ENCODE measurements at places on chromosomes 12 and 14. TPM values are rescaled to one million over a fixed set of nuclear protein-coding genes. Genes with fewer than 3 reads are reported as not detected.

The A2ML1 gene
- total RNA-seq = not detected

The RGS6 gene
- not detected for total RNA-seq

- no peak for DNase-seq
Observed at GRCh38 chr12:10170216-10170615, 1.7 kb downstream of the OLR1 start.

DNA sequence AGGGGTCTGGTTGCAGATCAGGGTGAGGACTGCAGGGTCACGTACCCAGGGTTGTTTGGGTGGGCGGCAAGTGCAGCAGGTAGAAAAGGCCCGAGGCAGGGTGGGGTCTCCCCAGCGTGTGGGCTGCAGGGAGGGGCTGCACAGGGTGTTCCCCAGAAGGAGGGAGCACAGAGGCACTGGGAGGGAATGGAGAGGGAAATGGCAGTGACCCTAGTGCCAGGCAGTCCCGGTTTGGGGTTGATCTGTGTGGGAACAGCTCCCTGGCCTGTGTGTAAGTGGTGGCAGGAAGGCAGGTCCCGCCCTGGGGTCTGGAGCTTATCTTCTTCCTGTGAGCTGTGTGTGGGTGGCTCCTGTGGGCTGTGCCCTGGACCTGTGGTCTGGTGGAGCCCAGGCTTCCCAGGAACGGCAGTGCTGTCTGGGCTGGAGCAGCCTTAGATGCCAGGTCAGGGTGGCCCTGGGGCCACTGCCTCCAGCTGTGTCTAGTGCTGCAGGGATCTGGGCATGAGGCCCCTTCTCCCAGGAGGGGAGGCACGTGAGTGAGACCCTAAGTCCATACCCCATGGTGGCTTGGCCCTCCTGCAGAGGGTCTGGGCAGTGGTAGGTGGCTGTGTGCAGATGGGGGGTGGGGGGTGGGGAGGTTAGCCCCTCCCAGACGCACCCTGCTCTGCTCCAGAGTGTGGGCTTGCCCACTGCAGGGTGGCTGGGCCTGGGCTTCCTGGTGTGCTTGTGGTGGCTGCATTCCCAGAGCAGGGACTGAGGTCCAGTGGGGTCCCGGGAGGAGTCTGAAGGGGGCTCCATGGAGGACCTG is 363.5 kb downstream of the TMEM121 start:
- DNase-seq = no peak

- DNase-seq = peak; percentile 34
Observed at GRCh38 chr14:89386212-89386886, 30.7 kb downstream of the FOXN3 start.

GRCh38 chr12:58414398-58414871 is 473.1 kb downstream of the ATP23 start:
- no peak for DNase-seq

DNA sequence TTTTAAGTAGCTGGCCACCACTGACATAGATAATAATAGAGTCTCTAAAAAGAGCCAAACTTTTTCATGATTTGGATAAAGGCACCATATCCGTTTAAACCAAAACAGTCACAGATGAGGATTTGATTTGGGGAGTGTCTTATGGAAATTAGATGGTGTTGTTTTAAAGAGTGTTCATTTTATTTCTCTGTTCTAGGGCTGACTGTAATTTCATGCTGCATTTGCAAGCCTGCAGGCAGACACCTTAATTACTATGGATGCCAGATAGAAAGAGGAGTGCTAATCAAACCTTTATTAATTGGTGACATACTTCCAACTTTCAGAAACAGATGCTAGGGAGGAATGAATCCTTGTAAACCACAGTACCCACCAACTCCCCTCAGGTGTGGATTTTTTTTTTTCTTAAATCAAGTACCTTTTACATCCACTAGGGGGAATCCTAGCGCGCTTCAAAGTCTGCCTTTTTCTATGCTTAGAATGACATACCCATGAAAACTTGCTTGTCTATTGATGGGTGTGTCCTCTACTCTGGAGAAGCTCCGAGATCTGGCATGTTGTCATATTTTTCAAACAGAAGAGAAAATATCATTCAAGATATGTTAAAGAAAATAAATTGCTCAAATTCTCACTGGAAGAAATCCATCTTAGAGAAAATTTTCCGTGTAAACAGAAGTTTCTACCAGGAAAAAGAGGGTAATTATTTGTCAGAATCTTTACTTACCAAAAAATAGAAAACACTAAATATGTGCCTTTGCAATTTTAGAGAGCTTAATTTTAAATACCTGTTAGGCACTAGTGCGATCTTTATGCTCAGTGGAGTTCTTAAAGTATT is 14.2 kb upstream of the PLXNC1 start:
- peak; percentile 74 for DNase-seq

DNA sequence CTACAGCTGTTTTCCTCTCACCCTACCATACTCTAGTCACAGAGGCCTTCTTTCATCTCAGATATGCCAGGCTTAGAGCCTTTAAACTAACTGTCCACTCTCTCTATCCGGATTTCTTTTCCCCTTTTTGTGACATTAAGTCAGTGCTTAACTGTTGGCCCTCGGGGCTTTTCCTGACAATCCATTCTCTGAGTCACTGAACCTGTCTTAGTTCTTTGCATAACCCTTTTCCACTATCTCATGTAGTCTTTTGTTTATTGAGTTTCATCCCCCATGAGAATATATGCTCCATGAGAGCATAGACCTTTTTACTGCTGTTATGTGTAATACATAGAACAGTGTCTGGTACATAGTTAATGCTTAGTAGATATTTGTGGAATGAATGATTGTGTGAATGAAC is 68.7 kb downstream of the PLEKHA5 start:
- no peak for DNase-seq

DNA sequence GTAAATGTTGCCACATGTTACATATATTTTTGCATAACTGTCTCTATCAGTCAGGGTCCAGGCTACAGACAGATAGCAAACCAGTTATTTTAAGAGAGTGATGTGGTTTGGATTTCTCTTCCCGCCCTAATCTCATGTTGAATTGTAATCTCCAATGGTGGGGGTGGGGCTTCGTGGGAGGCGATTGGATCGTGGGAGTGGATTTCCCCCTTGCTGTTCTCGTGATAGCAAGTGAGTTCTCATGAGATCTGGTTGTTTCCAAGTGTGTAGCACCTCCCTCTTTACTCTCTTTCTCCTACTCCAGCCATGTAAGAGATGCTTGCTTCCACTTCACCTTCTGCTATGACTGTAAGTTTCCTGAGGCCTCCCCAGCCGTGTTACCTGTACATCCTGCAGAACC is 704.2 kb upstream of the TBX3 start:
- DNase-seq = no peak

DNA sequence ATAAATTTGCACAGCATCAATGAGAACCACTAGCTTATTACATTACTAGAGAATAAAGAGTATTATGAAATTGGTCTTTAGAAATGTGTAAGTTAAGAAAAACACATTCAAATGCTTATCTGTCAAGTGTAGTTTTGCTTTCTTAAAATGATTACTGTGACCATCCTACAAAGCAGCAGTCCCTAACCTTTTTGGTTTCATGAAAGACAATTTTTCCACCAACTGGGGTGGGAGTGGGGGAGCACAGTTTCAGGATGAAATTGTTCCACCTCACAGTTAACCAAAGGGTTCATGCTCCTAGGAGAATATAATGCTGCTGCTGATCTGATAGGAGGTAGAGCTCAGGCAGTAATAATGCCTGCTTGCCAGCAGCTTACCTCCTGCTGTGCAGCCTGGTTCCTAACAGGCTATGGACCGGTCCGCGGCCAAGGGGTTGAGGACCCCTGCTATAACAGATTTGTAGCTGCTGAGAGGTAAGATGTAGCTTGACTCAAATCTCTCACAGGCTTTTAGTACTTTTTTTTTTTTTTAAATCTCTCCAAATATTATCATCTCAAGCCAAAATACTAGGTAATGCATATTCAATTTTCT is 45.4 kb downstream of the PPP4R3A start:
- DNase-seq = no peak

- DNase-seq = no peak
Observed at GRCh38 chr12:28882444-28882843, 266.6 kb upstream of the FAR2 start.

The TBX5 gene
- not detected for total RNA-seq

GRCh38 chr12:119288576-119288975 is 46.0 kb upstream of the CCDC60 start:
- DNase-seq = no peak

DNA sequence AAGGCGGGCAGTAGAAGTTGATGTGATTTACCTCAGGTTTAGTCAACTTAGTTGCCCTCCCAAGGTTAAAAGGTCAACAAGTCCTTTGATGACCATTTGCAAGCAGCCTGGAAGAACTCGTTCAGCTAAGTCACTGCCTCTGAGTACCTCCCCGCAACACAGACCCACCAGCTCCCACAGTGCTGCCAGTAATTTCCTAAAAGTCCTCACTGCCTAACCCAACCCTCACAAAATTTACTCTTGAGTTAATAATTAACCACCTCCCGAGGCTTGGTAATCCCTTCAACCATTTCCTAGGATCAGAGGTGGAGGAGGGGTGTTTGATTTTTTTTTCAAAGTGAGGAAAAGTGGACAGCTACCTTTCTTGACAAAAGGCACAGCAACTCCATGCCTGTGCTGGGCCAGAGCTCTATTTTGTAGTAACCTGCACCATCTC is 55.8 kb downstream of the MAP3K9 start:
- DNase-seq = no peak

- DNase-seq = no peak
Observed at GRCh38 chr14:24315807-24316596, 4.7 kb downstream of the LTB4R start.

GRCh38 chr14:93859957-93860356 is 67.2 kb upstream of the FAM181A start:
- DNase-seq = no peak

DNA sequence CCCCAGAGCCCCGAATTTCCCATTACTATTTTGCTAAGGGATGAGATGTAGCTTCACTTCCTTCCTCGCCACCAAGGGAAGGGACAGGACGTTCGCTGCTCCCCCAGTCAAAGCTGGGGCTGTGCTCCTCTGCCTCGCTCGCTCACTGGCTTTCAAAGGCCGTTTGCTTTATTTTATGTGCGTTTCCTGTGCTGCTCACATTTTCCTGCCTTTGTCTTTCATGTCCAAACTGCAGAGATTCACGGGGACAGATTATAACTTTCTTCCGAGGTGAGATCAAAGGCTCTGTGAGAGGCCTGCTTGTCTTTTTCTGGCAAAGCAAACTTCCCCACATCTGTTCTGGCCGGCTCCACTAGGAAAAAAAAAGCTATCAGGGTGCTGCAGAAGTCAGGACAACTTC is 76.0 kb upstream of the FZD10 start:
- no peak for DNase-seq

GRCh38 chr12:12716151-12716792 is 896 bp upstream of the CDKN1B start:
- DNase-seq = peak; percentile 37

DNA sequence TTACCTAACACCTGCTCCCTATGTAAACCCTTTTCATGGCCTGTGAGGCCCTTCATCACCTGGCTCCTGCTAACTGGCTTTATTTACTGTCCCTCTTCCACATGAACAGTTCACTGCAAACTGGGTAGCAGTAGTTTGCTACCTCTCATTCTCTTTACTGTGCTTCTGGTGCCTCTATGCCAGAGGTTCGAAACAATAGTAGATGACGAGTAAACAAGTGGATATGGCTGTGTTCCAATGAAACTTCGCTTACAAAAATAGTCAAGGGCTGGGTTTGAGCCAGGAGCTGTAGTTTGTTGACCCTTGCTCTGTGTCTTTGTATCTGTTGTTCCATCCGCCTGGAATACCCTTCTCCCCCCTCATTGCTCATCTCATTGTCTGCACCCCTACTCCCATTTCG is 233.6 kb upstream of the RMST start:
- DNase-seq = no peak

GRCh38 chr12:126700096-126700495 is 1566.9 kb upstream of the TMEM132C start:
- no peak for DNase-seq

GRCh38 chr14:64811676-64812075 is 68.0 kb downstream of the SPTB start:
- DNase-seq = no peak

DNA sequence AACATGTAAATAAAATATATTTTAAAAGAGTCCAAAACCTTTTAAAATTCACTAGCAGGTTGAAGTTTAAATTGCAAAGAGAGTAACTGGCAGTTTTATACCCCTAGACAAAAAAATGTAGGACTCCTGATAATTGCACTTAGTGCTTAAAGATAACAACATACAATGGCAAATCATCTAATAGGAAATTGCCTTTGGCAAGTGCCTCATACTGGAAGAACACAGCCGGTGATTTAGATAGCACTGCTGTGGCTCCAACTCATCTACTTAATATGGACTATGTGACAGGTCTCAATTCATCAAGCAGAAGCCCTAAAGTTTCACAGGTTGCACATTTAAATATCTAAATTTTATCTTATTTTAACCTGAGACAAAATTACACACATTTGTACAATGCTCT is 13.4 kb downstream of the C12orf50 start:
- DNase-seq = no peak

- no peak for DNase-seq
Observed at GRCh38 chr12:116943419-116944372, 32.9 kb downstream of the FBXW8 start.

DNA sequence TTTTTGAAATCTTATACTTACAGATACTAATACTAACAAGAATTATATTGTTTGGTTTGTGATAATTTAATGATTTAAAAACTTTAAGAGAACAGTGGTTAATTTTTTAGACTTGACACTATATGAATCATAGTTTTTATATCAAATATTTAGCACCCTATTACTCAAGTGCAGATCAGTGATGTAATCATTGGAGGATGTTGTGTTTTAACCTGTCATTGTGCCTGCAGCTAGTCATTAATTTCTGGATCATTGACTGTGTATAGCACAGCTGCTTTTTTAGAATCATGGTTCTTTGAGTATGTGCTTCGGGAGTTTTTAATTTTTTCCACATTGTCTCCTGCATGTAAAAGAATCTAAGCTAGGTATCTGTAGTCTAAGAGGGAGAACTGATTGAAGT is 17.3 kb downstream of the ARID4A start:
- no peak for DNase-seq

The SIX6 gene
- not detected for total RNA-seq

DNA sequence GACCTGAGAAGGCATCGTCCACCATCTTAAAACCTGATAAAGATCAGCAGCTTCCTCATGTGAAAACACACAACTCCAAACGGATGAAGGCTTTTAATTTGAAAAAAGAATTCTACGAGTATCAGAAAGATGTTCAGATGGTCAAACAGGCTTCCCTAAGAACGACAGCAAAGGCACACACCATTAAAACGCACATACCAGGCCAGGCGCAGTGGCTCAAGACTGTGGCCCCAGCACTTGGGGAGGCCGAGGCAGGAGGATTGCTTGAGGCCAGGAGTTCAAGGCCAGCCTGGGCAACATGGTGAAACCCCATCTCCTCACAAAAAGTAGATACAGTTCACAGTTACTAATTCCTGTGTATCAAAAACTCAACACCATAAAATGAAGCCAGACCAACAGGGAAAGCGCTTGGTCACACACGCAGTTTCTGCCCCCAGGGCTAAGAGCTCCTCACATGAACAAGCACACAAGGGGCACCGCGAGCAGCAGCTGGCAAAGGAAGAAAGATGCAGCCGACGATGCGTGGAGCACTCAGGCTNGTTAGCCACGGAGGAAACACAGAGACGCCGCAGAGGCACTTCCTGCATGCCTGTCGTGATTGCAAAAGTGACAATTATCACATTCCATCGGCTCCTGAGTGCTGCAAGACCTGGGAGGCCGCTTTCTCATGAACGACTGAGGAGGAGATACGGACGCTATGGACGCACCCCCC is 78.0 kb downstream of the NOC4L start:
- peak; percentile 84 for DNase-seq

- DNase-seq = peak; percentile 55
Observed at GRCh38 chr14:60815371-60815770, 80.8 kb downstream of the MNAT1 start.

Measured in B cell (primary cell).